ENCODE measurements at places on chromosomes 4 and X.
A peak's percentile ranks its signal among the peaks of the same experiment; 100 is the strongest.

DNA sequence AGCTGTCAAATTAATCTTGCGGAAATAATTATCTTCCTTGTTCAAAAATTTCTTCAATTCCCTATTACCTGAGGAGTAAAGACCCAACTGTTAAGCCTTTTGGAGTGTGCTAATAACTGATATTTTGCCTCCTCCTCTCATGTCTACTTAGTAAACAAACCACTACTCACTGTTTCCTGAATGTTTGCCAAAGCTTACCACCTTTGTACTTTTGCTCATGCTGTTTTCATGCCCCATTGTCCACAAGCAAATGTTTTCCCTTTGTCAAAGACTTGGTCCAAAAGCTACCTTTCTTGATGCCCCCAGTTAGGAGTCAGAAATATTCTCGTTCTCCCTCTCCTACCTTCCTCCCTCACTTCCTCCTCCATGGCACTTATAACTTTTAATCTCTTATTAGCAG is 226.1 kb downstream of the ENOX2 start:
- DNase-seq, result peak; percentile 2

GRCh38 chrX:111567542-111568255 is 56.3 kb downstream of the SERTM2 start:
- DNase-seq, result no peak

DNA sequence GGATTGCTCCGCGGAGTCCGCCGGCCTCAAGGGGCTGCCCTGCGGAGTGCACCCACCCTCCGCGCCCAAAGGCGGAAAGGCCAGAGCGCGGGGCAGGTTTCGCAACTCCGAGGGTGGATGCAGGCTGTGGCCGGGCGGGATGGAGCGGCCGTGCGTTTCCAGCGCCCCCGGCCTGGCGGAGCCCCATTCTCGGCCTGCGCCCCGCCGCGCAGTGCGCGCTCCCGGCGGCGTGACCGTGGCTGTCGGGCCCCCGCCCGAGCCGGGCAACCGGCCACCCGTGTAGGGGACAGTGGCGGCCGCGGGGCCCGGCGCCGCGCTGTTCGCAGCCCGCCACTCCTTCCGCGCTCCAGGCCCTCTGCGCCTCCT is 331 bp downstream of the SETD7 start:
- DNase-seq, result no peak

DNA sequence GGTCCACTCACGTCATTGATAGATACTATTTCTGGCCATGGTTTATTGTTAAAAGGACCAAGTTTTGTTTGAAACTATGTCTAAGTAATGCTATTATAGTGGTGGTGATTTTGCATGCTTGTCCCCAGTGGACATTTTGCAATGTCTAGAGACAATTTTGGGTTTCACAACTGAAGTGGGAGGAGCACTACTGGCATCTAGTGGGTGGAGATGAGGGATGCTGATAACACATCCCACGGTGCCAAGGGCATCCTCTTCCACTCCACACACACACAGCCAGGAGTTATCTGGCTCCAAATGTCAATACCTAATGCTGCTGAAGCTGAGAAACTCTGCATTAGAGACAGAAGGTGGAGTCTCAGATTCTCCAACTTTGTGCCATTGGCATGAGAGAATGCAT is 131.2 kb downstream of the FRMPD4 start:
- no peak for DNase-seq

GRCh38 chr4:42594888-42595287 is 62.0 kb downstream of the ATP8A1 start:
- DNase-seq, result no peak

DNA sequence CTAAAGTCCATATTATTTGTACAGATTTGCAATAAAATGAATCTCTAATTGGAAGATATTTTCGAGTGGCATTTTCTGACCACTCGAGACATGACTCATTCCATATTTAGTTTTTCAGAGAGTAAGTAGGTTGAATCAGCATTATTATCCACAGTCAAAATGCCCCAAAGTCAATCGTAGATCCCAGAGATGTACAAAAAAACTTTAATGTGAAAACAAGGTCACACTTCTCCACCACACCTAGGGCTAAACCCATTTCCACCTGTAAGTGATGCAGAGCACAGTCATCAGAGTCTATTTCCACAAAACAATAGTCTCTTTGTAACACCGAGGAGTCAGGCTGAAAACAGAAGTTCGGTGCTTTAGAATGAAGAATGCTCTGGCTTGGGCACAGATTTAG is 117.1 kb upstream of the TENM3 start:
- DNase-seq, result no peak

DNA sequence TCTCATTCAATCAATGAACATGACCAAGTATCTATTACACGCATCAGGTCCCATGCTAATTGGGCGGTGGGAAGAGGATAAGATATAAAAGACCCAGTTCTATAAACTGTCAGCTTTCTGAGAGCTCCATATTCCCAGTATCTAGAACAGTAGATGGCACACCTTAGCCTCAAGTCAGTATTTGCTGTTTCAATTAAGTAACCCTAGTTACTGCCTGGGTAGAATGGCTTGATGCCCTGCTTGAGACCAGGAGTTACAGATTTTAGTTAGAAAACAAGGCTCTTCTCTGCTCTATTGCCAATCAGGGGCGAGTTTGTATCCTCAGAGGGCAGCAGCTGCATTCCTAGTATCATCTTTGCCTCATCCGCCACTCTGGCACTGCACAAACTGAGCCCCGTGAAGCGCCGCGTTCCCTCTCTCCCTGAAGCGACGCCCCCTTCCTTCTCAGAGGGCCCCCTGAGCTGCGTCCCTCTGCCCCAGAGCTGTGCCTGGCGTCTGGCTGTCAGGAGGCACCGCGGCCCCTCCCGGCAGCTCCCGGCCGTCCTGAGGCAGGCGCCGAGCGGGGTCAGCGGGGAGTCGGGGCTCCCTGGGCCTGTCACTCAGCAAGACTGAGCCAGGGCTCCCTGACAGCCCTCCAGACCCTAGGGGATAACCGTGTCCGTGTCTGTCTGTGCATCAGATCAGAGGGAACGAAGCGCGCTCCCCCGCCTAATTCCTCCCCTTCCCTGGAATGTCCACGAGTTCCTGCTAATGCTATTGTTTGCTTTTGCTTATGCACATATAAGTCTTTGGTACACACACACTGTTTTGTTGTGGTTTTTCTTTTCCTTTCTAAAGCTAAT is 212.4 kb upstream of the TTC29 start:
- peak; percentile 3 for DNase-seq

GRCh38 chrX:2691543-2692220 is 587 bp downstream of the CD99 start:
- DNase-seq, result peak; percentile 23

- peak; percentile 49 for DNase-seq
Observed at GRCh38 chr4:68349279-68349648, 626 bp downstream of the YTHDC1 start.

- no peak for DNase-seq
Observed at GRCh38 chrX:31154946-31155345, 83.1 kb upstream of the FTHL17 start.

DNA sequence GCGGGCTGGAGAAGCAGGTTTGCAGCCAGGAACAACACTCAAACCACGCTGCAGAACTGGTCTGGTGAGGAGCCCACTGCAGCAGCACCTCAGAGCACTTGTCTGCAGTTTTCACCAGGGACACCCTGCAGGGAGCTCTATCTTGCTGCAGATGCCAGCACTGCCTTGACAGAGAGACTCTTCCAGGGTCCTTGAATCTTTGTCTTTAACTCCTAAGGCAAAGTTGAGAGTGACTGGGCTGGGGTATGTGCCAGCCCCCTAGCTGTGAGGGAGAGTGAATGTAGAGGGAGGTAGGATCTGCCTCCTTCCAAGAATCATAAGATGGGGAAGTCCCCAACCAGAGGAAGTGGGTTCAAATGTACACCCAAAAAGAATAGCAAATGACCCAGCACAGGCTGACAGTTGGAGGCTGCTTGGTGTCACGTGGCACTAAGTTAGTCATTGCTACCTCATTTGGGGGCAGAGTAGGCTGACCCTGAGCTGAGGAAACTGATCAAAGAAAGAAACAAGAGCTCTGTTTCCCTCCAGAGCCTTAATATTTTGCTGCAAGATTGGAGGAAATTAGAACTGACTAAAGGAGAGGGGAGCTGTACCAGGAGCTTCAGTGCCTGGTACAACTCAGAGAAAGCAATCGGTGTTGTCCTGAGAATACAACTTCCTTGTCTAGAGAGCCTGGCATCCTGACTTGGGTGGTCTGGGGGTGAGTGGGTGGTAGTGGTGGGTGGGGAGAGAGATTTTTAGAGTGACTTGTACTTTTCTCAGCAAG is 28.2 kb upstream of the HUWE1 start:
- DNase-seq, result peak; percentile 65

DNA sequence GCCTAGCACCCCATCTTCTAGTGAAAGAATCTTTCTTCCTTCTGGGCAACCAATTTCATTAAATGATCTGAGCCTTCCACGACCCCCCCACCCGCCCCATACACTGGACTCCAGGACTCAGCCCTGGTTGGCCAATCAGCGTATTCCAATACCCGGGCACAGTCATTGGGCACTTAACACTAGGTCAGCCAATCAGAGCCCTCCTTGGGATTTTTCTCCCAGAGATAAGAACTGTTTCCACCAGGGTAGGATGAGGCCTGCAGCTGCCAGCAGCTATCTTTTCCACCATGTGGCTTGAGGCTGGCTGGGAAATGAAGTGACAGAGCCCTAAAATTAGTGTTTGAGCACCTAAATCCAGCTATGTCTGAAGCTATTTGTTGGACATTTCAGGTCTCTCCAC is 418.8 kb downstream of the BCOR start:
- DNase-seq, result no peak

- no peak for DNase-seq
Observed at GRCh38 chr4:149005191-149005590, 563.0 kb upstream of the NR3C2 start.

DNA sequence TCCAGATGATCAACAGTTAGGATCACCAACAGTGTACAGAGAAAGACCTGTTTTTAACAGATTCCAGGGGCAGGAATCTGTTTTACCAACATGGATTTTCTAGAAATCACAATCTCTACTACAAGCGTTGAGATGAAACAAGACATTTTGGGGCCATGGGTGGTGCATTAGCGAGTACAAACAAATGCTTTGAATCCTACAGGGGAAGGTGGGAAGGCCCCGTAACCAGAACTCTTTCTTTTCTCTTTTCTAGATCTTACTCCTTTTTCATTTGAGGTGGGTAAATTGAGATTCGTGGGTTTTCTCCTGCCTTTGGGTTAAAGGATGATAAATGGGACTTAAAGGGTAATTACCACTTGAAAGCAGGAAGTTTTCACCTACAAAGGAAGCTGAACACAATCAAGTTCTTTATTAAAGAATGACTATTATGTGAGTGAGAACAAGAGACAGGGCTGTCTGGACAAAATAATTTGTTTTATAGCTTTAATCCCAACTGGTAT is 189.9 kb upstream of the ANXA3 start:
- DNase-seq, result no peak

DNA sequence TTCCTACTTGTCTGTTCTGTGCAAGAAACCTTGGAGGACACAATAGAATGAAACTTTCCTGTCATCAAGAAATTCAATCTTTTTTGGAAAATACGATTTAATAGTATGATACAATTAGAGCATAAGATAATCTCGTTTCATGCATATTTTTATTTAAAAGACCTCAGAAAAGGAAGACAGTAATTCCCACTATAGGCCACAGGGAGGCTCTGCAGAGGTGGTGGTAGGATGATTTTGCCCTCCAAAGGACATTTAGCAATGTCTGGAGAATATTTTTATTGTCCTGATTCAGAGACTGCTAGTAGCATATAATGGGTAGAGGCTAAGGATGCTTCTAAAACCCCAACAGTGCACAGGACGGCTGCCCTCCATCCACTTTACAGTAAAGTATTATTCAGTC is 68.7 kb downstream of the PAK3 start:
- peak; percentile 18 for DNase-seq

DNA sequence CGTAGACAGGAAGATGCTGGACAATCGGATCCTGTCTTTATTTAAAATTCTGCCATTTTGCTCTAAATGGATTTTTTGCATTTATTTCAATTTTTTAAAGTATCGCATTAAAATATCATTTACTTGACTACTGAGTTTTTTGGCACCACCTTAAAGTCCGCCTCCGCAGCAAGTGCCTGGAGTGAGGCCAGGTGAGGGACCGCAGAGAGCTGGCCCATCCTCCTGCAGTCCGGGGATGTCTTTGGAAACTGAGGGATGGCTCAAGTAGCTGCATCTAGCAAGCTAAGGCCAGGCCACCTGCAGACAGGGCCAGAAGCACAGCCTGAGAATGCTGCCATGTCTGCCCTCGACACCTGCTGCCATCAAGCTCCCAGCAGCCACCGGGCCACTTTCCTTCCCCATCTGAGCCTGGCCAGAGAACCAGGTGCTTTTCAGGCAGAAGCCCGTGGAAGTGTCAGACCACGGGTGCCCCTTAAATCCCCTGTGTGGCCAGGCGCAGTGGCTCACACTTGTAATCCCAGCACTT is 69.6 kb downstream of the ABLIM2 start:
- DNase-seq, result no peak

DNA sequence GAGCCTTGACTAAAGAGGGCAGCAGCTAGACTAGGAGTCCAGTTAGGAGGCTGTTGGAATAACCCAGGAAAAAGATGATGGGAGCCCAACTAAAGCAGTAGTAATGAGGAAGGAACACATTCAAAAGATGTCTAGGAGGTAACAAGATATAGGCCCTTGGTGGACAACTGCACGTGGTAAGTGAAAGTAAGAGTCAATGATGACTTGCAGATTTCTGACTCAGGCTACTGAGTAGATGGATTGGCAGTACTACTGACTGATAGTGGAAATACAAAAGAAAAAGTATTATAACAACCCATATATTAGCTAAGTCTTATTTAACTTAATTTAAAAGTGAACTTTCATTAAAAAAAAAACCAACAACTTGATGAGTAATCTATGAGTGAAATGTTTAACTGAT is 74.0 kb downstream of the PAK3 start:
- DNase-seq, result no peak

DNA sequence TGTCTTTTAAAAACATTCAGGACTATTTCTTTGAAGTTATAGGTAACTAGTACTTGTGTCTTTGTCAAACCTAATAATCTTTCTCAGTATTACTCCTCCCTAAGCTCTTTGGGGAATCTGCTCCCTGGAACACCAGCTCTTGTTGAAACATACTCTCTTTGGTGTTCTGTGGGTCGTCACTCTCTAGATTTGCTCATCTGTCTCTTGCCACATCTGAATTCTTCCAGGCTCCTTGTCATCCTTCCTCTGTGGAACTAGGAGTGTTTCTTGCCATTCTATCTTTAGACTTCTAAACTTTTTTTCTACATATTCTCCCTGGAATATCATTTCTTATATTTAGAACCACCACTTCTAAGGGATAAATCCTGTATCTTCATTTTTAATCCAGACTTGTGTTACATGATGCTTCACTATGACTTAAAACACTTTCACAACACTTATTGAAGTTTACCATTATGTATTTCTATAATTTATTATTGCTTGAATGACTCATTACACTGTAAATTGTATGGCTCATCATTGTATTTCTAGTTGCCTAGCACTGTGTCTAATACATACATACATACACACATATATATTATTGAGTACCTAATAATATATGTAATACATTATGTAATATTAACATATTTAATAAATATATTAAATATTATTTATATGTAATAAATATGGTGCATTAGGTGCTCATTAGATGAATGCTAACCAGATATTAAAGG is 186.1 kb downstream of the TMA16 start:
- no peak for DNase-seq

GRCh38 chr4:85734424-85734831 is 259.5 kb downstream of the ARHGAP24 start:
- DNase-seq, result peak; percentile 20

GRCh38 chr4:48767055-48767929 is 12.8 kb downstream of the FRYL start:
- no peak for DNase-seq

GRCh38 chr4:146275370-146275769 is 61.0 kb downstream of the REELD1 start:
- peak; percentile 10 for DNase-seq
